ENCODE measurements at places on chromosomes 5 and 9.
A peak's percentile ranks its signal among the peaks of the same experiment; 100 is the strongest.

DNA sequence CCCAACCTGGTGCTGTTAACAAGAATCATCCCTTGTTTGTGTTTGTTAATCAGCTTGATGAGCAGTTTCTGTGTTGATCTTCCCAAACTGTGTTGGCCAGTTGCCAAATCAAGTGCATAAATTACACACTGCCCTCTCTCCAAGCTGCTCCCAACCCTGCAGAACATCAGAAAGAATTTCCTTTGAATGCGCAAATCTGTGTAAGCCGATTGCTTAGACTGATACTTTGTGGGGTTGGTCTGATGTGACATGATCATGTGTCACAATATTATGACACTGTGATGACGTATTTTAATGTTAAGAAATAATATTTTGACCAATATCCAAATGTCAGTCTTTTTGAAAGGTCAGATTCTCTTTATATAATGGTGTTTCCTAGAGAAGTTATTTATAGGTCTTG lies 766.4 kb upstream of the WWC1 start:
- no peak for DNase-seq

GRCh38 chr5:111953351-111954127 lies 196.5 kb upstream of the NREP start:
- no peak for DNase-seq

GRCh38 chr9:116576386-116576785 lies 110.7 kb upstream of the TRIM32 start:
- DNase-seq: no peak

DNA sequence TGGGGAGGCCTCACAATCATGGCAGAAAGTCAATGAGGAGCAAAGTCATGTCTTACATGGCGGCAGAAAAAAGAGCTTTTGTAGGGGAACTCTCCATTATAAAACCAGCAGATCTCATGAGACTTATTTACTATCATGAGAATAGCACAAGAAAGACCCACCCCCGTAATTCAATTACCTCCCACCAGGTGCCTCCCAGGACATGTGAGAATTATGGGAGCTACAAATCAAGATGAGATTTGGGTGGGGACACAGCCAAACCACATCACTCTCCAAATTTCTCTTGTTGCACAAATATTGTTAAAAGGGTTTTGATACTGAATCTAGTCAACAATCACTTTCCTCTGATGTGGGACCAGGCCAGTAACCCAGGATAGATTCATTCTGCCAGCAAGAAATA lies 1176.1 kb downstream of the CDH9 start:
- DNase-seq: no peak

DNA sequence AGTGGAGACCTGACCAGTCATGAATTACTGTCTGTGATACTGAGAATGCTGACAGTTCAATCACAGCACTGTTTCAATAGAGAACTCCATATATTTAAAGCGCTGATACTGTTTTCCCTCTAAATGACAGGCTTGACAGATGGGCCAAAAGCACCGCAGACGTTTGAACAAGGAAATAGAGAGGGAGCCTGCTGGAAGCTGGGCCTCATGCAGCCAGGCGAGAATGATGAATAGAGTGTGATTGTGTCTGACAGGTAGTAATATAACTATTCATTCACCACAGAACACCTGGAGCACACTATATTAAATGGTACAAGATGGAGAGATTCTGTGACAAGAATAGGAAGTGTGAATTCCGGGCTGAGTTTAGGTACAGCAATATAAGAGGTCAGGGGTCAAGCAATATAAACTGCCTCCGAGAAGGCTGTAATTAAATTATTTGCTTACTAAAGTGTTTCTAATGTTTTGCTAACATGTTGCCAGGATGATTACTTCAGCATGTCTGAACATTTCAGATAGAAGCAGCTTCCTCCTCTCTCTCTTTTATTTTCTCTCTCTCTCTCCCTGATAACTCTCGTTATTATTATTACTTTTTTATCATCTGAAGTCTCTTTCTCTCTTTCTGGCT lies 297.7 kb downstream of the CSNK1G3 start:
- no peak for DNase-seq

- peak; percentile 63 for DNase-seq
Observed at GRCh38 chr5:141637123-141637766, 448 bp downstream of the RELL2 start.

- no peak for DNase-seq
Observed at GRCh38 chr9:2916382-2916985, 72.6 kb upstream of the PUM3 start.

- DNase-seq: no peak
Observed at GRCh38 chr5:178115136-178115813, 1.9 kb downstream of the N4BP3 start.

- DNase-seq: no peak
Observed at GRCh38 chr5:134114886-134115805, 665 bp downstream of the TCF7 start.

DNA sequence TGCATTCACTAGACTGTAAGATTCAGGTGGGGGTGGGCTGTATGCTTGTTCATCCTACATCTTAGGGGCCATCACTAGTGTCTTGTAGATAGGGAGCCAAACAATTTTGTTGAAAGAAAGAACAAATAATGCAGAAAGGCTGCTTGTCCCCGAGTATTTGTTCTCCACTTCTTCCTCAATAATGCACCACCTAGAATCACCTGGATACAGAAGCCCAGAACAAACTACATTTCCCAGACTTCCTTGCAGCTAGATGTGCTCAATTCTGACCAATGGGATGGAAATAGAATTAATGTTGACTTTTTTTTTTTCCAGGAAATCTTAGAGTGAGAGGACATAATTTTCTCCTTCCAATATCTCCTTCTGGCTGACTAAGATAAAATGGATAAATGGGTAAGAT lies 38.9 kb upstream of the TNFSF8 start:
- DNase-seq: no peak

- no peak for DNase-seq
Observed at GRCh38 chr5:95417971-95418370, 26.8 kb downstream of the FAM81B start.

DNA sequence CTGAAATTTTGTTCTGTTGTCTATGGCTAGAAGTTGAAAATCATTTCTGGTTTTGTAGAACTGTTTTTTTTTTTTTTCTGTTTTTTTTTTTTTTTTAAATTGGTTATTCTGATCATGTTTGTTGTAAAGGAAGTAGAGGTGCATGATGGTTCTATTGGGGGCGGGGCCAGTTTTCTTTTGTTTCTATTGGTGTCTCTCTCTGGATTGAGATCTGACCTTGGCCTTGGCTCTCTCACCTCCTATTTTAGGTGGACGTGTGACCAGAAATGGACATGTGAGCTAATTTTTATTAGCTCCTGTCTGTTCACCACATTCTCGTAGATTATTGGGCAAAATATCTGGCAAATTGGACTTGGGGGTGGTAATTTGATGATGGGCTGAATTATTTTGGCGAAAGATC lies 3.2 kb downstream of the ZNF618 start:
- DNase-seq: no peak

GRCh38 chr5:82106756-82107155 lies 134.9 kb downstream of the ATG10 start:
- no peak for DNase-seq

DNA sequence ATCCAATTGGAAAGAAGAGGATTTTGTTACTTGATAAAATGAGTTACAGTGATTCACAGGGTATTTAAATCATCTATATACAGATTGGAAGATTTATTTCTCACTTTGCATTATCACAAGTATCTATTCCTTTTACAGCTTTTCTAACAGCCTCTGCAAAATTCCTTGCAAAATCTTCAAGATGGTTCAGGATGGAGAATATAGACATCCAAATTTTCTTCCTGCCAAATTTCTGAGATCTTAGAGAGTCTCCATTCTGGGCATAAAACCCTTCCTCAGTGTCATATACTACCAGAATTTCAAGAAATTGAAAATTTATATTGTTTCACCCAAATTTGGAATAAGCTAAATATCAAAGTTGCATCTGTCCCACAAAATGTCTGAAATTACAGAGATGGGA lies 259.1 kb upstream of the FAM174A start:
- no peak for DNase-seq

DNA sequence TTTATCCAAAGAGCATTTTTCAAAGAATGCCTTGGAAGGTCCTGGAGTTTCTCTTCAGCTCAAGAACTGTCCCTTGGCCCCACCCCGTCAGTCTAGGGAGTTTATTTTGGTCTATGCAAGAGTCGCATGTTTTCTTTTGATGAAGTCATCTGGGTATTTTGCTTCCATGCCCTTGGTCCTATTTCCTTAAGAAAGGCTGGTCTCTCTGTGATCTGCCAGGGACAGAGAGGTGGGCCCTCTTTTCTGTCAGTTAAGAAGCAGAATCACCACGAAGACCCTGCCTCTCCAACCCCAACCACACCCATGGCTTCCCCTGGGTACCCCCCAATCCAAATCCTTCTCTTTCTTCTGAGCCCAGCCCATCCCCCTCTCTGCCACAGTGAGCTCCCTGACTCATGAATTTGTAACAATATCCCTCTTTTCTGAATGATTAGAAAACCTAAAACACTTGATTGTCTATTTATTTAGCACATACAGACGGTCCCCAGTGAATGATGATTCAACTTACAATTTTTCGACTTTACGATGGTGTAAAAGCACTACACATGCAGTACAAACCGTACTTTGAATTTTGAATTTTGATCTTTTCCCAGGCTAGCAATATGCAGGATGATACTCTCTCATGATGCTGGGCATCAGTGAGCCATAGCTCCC lies 163.5 kb upstream of the ADRA1B start:
- DNase-seq: no peak

DNA sequence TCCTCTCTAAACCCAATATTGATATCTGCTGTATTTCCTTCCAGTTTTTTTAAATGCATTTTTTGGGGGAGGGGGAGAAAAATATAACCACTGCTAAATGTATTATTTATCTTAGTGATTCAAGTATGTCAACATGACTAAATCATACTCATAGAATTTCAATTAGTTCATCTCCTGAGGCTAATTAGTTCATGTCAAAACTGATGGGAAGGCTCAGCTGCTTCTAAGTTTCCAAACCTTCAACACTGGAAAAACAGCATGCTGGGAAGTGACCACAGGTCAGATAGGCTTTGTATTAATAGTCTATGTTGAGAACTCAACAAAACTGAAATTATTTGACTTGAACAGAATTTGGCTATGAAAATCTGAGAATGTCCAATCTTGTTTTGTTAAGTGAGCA lies 118.7 kb downstream of the TTLL11 start:
- DNase-seq: no peak

DNA sequence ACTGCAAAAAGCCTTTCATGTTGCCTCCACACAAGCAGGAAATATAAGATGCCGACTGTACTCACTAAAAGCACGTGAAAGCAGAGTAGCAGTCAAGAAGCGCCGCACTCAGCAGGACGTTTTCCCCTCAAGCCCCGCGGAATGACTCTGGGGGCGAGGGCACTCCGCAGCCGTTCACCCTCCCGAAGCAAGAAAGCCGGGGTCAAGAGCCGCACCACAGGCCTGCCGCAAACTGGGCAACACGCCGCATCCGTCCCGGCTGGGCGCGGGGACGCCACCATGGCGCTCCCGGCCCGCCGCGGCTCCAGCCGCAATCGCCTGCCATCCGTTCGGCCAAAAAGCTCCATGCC lies 364 bp downstream of the RPS6 start:
- no peak for DNase-seq

- DNase-seq: peak; percentile 31
Observed at GRCh38 chr5:143352691-143353090, 50.8 kb downstream of the NR3C1 start.

GRCh38 chr5:125262782-125263181 lies 516.3 kb upstream of the ZNF608 start:
- DNase-seq: no peak

GRCh38 chr5:113612060-113612496 lies 98.6 kb downstream of the YTHDC2 start:
- DNase-seq: no peak

DNA sequence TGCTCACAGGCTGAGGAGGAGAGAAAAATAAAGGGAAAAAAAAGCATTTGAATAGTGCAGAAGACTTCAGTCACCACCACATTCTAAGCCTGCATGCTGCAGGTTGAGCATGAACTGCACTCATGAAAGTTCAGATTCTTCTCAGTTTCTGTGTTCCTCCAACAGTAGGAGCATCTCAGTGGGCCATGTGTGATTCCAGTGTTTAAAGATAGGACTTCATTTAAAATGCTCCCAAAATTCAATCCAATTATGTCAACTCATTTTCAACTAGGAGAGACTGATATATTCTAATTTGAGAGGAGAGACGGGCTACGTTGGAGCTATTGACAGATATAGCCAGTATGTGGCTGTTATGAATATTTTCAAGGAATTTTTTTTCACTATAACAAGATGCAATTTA lies 186.8 kb downstream of the HCN1 start:
- DNase-seq: no peak

DNA sequence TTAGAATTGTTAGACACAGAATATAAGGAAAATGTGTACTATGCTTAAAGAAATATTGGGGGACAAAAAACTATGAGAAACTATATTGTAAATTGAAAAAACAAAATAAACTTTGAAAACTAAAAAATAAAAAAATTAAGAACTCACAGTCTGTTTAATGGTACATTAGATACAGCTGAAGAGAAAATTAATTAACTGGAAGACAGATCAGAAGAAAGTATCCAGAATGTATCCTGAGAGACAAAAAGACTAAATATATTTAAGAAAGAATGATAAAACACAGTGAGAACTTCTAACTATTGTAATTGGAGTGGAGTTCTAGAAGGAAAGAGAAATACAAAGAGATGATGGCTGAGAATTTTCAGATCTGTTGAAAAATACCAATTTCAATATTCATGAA lies 57.6 kb upstream of the SH3PXD2B start:
- DNase-seq: no peak

DNA sequence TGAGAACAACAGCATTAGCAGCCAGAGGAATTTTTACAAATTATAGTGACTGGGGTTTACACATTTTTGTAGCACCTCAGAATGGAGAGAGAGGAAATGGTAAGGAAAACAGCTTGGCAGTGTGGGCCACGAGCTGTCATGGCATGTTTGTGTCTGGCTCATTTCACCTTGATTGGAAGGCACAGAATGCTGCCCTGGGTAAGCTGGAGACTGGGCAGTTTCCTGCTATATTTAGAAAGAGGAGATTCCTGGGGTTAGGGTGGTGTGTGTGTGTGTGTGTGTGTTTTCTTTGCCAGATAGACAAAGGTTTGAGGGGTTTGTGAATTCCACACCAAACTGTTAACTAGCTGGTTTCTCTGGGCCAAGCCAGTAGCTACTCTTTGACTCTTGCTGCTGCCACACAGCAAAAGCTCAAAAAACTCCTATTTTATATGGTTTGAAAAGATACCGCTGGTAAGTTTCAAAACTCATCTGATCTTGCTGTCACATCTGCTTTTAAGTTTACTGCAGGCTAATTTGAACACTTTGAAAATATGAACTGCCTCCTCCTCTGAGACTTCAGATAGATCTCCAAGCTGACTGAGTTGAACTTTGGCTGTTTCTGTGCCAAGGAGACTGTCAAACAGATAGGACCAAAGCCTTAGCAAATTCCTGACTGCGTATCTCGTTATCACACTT lies 9.1 kb downstream of the ARHGAP26 start:
- DNase-seq: no peak

- DNase-seq: no peak
Observed at GRCh38 chr5:135156715-135157404, 122.8 kb upstream of the PITX1 start.

DNA sequence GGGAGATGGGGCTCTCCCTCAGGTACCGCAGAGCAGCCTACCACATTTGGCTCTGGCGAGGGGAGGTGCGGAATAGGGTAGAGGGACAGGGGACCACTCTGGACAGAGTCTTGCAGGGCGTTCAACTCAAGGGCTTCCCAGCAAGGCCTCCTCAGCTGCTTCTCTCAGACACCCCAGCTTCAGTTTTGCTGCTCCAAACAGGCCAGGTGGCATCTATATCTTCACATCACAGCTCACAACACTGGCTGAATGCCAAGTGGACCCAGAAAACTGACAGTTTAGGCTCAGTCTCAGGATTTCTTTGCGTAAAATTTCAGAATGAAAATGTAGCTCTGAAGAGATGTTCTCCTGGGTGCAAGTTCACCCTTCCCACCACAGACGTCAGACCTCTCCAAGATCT lies 592.6 kb upstream of the ADAMTS16 start:
- DNase-seq: no peak
